H9 (cell line): ENCODE measurements at places on chromosomes 3 and 15. TPM values are rescaled to one million over a fixed set of nuclear protein-coding genes. Genes with fewer than 3 reads are reported as not detected.

GRCh38 chr3:30505866-30506520 lies 100.4 kb upstream of the TGFBR2 start:
- no peak for DNase-seq

DNA sequence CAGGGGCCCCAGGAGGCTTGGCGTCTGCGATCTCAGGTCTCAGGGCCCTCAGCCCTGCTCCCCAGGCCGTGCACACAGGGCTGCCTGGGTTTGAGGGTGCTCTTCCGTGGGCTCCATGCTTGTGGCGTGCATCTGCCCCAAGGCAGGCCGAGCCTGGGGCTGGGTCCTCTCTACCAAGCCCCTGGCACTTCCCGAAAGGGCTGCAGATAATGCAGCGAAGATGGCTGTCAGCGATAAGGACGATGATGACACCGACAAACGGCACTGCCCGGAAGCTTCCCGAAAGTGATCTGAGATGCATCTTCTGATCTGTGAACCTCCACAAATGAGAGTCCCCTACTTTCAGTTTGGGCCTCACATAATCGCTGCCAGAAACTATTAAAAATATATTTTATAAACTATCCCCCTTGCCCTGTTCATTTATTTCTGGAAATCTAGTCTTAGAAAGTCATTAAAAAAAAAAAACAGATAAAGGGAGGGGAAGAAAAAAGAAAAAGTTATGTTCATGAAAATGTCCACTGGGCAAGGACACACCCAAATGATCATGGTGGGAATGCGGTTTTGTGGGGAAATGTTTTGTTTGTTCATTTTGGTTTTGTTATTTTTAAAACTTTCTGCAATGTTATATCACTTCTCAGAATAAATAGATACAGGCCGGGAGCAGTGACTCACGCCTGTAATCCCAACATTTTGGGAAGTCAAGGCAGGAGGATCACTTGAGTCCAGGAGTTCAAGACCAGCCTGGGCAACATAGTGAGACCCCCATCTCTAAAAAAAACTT lies 51.5 kb downstream of the RPN1 start:
- no peak for DNase-seq

DNA sequence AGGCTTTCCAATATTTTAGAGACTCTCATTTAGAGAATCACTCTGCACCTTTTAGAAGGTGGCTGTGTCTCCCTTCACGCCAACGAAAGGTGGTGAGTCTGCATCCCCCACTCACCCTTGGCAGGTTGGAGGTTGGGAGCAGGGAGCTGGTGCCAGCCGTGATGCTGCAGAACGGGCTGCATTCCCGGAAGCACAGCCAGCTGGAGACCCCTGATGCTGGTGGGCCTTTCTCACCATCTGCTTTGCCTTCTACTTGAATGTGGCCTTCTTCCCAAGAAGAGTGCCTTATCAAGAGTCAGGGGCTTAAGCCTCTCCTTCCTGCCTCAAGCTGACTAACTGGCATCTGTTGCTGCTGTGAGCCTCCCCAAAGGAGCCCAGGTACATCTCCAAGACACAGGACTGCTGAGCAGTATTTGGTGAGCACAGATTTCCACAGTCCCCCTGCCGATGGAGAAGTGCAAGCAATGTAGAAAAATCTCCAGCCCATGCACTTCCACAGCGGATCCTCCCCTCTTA lies 17.7 kb upstream of the HEG1 start:
- no peak for DNase-seq

DNA sequence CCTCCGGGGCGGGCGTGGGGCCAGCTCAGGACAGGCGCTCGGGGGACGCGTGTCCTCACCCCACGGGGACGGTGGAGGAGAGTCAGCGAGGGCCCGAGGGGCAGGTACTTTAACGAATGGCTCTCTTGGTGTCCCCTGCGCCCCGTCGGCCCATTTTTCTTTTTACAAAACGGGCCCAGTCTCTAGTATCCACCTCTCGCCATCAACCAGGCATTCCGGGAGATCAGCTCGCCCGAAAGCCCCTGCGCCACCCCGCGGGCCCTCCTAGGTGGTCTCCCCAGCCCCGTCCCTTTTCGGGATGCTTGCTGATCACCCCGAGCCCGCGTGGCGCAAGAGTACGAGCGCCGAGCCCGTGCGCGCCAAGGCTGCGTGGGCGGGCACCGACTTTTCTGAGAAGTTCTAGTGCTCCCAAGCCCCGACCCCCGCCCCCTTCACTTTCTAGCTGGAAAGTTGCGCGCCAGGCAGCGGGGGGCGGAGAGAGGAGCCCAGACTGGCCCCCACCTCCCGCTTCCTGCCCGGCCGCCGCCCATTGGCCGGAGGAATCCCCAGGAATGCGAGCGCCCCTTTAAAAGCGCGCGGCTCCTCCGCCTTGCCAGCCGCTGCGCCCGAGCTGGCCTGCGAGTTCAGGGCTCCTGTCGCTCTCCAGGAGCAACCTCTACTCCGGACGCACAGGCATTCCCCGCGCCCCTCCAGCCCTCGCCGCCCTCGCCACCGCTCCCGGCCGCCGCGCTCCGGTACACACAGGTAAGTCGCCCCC lies at the start of gene THBS1:
Gene THBS1 (plus strand): TSS at position 595 of the 757 bp plus-strand sequence. CDS start 779 bp downstream, outside the sequence.
- DNase-seq, result peak; percentile 96

TMEM158 gene
- 29.1 and 30.3 TPM in 2 replicates for total RNA-seq

DNA sequence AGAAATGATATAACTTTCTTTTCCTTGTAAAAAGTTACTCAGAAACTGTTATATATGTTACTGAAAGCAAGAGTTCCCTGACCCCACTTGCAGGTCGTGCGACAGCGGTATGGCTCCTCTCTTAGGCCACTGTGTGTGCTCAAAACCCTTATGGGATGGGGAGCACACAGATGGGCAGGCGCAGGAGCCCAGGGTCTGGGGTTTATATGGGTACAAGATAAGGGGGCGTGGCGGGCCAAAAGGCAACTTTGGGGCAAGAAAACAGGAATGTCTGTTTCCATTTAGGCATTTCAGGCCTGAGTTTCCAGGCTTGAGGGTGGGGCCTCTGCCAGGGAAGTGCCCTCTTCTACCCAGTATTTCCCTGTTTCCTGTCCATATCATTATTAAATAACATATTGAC lies 736.5 kb downstream of the VGLL3 start:
- DNase-seq, result no peak

DNA sequence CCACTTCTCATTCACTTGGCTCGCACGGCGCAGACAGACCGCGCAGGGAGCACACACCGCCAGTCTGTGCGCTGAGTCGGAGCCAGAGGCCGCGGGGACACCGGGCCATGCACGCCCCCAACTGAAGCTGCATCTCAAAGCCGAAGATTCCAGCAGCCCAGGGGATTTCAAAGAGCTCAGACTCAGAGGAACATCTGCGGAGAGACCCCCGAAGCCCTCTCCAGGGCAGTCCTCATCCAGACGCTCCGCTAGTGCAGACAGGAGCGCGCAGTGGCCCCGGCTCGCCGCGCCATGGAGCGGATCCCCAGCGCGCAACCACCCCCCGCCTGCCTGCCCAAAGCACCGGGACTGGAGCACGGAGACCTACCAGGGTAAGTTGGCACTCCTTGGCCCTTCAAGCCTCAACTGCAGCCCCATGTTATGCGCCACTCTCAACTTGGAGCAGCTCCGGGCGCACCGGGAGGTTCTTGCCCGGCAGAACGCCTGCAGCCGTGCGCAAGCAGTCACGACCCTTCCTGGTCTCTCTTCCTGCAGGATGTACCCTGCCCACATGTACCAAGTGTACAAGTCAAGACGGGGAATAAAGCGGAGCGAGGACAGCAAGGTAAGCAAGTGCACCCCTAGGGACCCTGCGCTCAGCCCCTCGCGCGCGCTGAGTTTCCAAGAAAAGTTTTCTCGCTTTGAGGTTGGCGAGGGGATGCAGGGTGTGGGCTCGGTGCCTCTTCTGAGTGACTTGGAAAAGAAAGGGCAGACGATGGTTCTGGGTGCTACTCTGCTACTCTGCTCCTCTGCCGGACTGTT lies at the start of gene BHLHE40:
Gene BHLHE40 (plus strand): TSS at position 10 of the 801 bp plus-strand sequence. CDS start 282 bp downstream, at position 292.
- DNase-seq, result no peak

DNA sequence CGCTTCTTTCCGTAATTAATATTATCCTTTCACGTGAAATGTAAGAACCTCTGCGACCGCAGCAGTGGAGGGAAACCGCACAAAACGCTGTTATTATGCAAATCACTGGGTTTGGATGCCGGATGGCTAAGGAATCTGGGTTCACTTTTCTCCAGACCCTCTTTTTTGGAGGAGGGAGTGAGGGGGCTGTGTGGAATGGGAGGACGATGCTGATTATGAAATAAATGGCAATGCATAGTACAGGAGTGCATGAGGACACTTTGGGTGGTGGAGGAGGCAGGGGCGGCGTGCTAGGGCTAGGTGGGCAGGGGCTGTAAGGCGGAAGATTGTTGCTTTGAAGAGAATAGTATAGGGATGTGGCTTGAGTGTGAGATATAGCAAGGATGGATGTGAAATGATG lies 1.8 kb downstream of the CADM2 start:
- no peak for DNase-seq

SNTN gene
- total RNA-seq, result not detected in 2 replicates

DNA sequence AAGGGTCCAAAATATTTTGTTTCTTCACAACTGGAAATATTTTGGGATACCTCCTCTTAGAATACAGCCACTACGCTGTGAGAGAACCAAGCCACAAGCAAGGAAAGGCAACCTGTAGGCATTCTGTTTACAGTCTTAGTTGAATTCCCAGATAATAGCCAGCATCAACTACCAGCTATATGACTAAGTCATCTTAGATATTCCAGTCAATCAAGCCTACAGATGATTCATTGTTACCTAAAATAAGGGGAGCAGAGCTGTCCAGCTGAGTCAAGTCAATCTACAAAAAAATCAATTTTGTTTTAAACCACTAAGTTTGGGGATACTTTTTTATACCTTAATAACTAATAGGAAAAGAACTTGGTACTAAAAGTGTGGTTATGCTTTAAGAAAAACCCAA lies 526.4 kb upstream of the DPPA4 start:
- no peak for DNase-seq

GRK7 gene
- total RNA-seq, result not detected in 2 replicates

DNA sequence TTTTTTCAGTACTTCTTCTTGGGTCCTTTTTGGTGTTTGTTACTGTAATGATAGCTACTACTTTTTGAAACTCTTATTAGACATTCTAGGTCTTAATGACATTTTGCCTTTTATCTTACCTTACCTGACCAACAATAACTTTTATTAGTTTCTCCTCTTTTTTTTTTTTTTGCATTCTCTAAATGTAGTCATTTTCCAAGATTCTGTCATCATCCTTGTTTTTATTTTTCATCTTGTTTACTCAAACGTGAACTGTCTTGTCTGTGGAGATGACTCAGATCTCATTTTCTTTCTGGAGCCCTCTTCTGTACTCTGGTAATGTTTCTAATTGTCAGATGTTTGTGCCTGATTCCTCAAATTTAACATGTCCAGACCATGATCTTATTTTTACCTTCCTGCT lies 2.9 kb downstream of the ABHD5 start:
- DNase-seq, result no peak

- no peak for DNase-seq
Measured at GRCh38 chr3:11140030-11140712, 14.1 kb upstream of the HRH1 start.

DNA sequence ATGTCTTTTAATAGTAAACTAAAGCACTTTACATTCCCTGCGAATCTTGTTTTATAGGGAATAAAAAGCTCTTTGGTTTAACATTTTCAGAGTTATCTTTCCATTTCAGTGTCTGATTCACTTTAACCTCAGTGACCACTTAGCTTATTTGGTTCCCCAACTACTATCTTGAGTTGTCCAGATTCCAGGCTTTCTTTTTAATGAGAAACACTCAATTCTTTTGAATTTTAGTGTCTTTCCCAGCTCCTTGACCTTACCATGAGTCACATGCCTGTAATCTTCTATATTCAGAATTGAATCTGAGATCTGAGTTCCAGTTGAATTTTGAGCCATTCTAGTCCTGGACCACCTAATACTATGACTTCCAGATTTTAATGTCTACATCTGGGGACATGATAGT lies 144.4 kb downstream of the KCNAB1 start:
- no peak for DNase-seq

- DNase-seq, result no peak
Measured at GRCh38 chr15:45094358-45094730, 19.6 kb downstream of the DUOX2 start.

GRCh38 chr15:74497584-74497983 lies 36.6 kb upstream of the UBL7 start:
- DNase-seq, result no peak

CLDN16 gene
- not detected in 2 replicates for total RNA-seq

GRCh38 chr3:9119331-9119730 lies 130.1 kb downstream of the SRGAP3 start:
- DNase-seq, result no peak

- DNase-seq, result no peak
Measured at GRCh38 chr15:31178705-31179104, 77.2 kb upstream of the TRPM1 start.

DNA sequence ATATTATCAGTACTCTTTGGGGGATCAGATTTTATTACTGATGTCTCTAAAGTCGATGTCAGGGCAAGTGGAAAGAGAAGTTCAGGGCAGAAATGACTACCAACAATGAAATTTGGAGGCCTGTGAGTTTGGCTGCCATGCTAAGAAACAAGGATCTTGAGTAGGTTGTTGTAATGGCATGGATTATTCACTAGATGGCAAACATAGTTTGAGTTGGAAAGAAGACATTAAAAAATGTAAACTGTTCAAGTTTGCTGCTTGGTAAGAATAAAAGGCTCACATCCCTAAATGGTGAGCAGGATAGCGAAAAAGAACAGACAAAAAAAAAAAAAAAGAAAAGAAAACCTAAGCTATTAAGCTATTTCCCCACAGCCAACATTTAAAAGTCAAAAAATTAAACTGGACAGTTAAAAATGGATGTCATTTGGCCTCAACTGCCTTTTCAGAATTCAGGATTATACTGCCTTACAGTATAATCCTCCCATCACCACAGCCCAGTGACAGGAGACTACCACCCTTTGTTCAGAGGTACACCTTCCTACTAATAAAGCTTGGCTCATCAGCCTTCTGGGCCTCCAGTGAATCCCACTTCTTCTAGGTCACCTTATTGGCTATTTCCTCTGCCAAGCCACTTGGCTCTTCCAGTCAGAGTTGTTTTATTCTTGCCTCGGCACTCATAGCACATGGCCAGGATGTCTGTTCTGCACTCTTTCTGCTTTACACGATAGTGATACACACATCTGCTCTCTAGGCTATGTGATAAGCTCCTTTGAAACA lies 163.7 kb downstream of the PLD1 start:
- no peak for DNase-seq

ADAMTS9 gene
- total RNA-seq, result 0.18 and 0.46 TPM in 2 replicates

DNA sequence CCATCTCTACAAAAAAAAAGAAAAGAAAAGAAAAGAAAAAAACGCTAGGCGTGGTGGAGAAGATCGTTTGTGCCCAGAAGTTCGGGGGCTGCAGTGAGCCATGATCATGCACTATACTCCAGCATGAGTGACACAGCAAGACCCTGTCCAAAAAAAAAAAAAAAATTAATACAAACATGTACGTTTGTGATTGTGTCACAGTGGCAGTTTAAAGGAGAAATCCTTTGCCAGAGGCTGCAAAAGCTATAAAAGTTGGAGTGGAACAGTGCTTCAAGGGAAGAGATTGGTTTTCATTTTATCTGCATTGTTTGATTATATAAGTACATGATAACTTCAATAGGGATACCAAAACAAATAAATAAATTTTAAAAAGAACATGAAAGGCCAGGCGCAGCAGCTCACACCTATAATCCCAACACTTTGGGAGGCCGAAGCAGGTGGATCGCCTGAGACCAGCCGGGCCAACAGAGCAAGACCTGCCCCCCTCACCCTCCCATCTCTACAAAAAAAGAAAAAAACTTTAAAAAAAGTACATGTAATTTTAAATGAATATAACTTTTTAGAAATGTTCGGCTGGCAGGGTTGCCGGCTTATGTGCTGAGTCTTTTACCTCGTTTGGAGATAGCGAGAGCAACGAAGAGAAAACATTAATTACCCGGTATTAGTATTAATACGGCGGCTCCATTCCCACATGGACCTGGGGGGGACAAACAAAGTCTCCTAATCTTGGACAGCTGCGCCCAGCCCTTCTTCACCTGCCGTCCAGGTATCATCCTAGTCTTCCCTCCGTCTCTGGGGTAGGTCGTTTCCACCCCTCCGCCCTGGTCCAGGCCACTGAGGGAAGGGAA lies 573 bp upstream of the DIS3L start:
- no peak for DNase-seq
